Activated CD8-positive, alpha-beta memory T cell treated with anti-CD3 and anti-CD28 coated beads, Interleukin-2, amount 50 U/mL, for 4 hours (primary cell): ENCODE measurements at places on chromosomes 11 and 22.
A peak's percentile ranks its signal among the peaks of the same experiment; 100 is the strongest.

GRCh38 chr22:38005943-38006342 lies 21.6 kb upstream of the SOX10 start:
- no peak for DNase-seq

GRCh38 chr22:38317122-38317994 lies at the start of gene CSNK1E:
TSS of gene CSNK1E (minus strand) at chr22:38317433. CDS start at chr22:38314157, 3,276 bp downstream.
- peak; percentile 78 for DNase-seq

DNA sequence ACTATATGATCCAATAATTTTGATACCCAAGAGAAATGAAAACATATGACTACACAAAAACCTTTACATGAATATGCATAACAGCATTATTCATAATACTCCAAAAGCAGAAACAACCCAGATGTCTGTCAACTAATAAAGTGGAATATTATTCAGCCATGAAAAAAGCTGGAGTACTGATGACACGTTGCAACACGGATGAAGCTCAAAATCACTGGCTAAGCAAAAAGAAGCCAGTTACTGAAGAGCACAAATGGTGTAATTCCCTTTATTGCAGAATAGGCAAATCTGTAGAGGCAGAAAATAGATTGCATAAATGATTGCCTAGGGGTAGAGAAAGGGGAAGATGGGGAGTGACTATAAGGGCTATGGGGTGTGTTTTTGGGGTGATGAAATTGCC lies 117.6 kb upstream of the FGF3 start:
- no peak for DNase-seq

DNA sequence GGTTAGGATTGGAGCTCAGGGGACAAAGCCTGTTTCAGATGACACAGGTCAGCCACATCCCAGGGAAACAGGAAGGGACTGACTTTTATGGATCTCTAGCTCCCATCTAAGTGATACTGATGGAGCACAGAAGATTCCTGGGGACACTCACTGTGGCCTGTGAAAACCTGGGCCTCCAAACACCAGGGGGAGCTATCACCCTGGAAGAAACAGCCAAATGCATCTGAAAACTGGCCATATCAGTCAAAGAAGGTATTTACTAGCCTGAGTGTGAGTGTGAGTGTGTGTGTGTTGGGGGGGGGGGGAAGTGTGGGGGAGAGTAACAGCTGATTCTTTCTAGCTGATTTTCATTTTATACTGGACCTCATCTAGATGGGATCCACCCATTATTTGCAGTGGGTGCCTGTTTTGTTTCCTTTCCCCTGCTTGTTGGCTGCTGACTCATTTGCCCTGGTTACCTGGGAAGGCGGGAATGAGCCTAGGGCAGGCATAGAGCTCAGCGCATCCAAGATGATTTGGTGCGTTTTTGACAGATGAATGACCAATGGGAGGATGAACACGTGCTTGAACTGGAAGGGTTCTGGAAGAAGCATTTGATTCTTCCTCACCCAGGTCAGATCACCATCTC lies 284.0 kb downstream of the KIRREL3 start:
- no peak for DNase-seq

DNA sequence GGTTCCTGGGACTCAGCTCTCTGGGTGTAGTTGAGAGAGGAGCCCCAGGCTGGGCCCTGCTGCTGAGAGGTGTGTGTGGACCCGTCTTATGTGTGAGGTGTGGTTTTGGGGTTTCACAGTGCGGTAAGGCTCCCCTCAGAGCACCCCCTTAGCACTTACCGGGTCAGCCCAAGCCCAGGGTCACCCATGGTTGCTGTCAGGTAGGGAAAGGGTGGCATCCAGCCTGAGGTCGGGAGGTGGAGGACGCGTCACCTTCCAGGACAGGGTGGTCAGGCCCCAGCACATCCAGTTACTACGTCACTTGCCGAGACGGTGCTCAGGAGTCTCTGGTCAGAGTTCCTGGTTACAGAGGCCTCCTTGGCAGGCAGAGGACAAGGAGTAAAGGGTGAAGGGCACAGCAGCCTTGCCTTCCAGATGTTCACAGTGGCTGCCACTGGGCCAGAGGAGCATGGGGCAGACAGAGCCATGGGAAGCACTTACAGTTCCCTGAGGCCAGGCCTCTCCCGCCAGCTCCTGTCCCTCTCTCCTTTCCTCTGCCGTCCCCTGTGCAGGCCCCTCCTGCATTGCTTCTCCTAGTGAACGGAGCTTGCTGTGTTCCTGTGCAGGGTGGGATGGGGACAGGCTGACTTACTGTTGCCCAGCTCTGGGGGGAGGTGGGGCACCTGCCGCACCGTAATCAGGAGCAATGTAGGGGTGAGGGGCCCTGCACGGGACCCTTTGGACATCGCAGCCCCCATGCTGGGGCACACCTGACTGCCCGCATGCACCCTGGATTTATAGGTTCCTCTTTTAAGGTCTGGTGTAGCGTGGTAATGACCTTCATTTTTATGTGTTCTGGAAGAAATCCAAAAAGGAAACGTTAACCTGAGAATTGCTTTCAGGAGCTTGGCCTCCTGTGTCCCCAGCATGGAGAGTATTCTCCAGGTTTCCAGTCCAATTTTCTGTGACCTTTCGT lies 285.9 kb downstream of the TBC1D22A start:
- peak; percentile 15 for DNase-seq

DNA sequence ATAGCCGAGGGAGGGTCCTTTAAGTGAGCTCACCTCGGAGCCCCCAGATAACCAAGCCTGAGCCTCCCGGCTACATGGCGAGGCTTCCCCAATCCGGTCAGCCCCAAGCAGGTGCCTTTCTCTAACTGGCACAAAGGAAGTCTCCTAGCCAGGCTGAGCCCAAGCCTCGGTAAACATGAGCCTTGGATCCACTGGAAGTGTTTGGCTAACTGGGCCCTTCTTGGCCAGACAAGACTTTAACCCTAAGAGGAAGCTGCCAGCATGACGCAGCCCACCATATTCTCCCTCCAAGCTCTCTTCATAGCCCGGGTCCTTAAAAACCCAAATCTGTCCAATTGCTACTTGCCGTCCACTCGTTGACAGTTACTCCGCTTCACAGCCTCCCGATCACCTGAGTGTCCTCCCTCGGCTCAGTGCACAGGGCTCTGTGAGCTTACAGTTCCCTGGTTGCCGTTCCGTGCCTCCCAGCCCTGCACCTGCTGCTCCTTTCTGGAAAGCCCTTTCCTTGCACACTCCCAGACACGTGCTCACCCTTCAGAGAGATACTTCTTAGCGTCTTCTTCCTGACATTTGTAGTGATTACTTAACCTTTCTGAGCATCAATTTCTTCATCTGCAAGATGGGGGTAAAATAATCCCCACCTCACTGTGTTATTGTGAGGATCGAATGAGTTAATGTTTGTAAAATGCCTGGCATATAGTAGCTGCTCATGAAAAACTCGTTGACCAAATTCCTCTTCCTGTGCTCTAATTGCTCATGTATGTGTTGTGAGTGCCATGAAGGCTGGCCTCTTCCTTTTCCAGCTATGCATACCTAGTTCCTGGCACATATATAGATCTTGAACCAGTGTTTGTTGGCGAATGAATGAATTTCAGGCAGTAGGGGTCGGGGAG lies 25.6 kb downstream of the TXN2 start:
- no peak for DNase-seq

DNA sequence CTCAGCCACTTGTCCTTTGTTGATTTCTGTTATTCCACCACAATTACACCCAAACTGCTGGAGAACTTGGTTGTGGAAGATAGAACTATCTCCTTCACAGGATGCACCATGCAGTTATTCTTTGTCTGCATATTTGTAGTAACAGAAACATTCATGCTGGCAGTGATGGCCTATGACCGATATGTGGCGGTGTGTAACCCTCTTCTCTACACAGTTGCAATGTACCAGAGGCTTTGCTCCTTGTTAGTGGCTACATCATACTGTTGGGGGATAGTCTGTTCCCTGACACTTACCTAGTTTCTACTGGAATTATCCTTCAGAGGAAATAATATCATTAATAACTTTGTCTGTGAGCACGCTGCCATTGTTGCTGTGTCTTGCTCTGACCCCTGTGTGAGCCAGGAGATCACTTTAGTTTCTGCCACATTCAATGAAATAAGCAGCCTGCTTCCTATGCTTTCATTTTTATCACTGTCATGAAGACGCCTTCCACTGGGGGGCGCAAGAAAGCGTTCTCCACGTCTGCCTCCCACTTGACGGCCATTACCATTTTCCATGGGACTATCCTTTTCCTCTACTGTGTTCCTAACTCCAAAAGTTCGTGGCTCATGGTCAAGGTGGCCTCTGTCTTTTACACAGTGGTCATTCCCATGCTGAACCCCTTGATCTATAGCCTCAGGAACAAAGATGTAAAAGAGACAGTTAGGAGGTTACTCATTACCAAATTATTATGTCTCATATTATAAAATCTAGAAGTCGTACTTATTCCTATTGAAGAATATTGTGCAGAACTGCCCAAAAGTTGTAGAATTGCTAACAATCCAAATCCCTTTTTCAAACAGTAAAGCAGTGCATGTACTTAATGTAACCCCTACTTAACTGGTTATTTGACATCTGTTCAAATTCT lies 53.2 kb downstream of the OR4C6 start:
- no peak for DNase-seq

DNA sequence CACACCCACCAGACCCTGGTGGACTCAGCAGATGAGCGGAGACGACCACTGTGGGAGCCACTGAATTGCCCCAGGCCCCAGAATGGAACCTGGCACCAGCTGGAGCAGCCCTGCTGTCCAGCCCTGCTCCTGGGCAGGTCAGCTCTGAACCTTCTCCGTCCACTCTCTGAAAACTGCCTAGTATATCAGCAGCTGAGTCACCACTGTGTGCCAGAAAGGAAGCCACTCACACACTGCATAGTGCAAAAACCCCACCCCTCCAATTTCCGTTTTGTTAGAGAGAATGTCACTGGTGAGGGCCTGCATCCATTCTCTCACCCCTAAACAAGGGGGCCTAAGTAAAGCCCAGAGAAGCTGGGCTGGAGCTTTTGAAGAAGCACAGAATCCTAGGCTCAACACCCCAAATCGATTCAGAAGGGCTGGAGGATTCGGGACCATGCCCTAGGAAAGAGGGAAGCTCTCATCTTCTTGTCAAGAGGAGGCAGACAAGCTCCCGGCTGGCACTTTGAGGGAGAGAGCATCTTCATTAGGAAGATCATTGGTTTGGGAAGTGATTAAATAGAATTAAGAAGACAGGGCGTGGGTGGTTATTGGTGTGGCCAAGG lies 44.5 kb downstream of the GALNT18 start:
- no peak for DNase-seq

DNA sequence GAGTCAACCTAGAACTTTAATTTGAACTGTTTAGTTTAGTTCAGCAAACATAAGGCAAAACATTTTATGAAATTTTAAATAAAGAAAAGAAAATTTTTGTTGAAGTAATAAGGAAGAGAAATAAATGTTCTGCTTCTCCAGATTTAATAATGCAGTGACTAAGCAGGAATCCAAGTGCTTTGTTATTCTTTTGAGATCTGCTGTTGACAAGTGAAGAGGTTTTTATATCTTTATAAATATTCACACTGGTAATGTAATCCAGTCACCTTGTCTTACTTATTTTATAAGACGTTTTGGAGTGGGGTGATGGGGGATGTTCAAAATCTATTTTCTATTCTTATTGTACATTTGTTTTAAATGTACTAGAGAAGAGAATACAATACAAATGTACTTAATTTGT lies 725.9 kb upstream of the CCDC179 start:
- no peak for DNase-seq

DNA sequence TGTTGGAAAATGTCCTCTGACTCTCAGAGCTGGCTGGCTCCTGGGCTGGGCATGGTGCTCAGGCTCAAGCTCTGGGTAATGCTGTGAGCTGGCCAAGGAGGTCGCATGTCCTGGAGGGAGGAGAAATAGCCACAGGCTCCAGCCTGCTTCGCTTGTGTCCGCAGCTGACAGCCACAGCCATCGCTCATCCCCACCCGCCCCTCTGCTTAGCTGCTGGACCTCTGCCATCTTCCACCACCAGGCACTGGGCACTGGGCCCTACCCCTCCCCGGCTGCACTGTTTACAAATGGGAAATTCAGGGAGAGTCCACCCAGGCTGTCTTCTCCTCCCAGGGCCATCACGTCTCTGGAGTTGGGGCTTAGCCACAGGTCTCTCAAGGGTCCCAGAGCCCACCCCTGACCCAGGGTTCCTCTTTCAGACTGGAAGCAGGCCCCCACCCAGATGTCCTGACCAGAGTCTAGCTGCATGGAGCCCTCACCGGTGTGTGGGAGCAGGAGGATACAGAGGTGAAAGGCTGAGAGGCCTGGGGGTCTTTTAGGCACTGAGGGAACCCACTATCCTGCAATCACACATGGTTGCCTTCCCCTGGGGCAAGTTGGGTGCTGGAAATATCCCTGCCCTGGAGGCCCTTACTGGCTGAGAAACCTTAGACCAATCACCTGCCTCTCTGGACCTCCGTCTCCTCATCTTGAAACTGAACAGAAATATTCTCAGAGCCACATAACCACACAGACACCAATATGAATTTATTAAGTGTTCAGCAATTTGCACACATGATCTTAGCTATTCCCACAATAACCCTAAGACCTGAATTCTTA lies 62.7 kb downstream of the CD82 start:
- DNase-seq: no peak

GRCh38 chr11:101433151-101433550 lies 150.7 kb downstream of the TRPC6 start:
- no peak for DNase-seq

- DNase-seq: no peak
These were observed 33.7 kb upstream of the BRSK2 start for GRCh38 chr11:1356007-1356435.

DNA sequence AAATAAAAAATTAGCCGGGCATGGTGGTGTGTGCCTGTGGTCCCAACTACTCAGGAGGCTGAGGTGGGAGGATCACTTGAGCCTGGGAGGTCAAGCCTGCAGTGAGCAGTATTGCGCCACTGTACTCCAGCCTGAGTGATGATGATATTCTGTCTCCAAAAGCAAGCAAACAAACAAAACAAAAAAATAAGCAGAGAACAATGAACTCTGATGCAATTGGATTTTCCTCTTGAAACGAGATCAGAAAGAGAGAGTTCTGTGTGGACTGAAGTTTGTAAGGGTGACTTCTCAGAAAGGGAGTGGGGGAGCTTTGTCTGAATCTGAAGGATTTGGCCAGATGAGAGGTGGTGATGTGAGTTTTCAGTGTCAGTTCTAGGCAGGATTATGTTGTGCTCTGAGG lies 6.0 kb upstream of the TMEM123 start:
- DNase-seq: no peak

DNA sequence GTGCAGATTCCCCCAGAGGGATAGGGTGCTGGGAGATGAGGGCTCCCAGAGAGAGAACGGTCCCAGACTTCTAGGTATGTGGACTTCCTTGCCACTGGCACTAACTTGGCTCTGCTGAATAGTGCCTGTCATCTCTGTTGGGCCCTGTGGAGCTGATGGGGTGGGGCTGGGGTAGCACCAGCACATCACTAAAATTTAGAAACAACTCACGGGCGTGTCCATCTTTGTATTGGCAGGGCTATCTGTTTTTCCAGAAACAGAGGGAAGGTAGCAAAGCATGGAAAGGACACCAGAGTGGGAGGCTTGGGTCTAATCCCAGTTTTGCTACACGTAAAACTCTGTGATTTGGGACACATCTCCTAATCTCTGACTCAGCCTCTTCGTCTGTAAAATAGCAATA lies 25.8 kb downstream of the SWAP70 start:
- DNase-seq: no peak

DNA sequence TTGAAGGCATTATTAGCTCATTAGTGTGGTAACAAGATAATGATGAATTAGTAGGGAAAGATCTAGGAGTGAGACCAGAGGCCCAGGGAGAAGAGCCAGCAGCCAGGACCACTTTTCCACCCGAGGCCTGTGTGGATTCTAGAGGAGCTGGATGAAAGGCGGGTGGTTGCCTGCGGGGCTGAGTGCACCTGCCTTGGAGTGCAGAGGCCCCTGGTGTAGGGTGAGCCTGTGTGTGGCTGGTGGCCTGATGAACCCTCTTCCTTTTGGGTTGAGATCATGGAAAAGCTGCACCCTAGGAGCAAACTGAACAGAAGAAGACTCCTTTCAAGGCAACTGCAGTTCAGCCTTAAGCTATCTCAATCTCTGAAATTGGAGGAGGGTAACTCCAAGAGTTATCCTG lies 5.9 kb upstream of the TP53AIP1 start:
- DNase-seq: no peak
